ENCODE measurements at places on chromosomes 13 and 19. TPM values are rescaled to one million over a fixed set of nuclear protein-coding genes. Genes with fewer than 3 reads are reported as not detected.

Gene SH2D3A
- 10.5 TPM for polyA plus RNA-seq

Gene C19orf18
- polyA plus RNA-seq, result 1.6 TPM

Gene ACER1
- polyA plus RNA-seq, result 0.11 TPM

- DNase-seq, result no peak
These were observed 51.8 kb upstream of the ZNF681 start for GRCh38 chr19:23810496-23810895.

Gene ZNF132
- polyA plus RNA-seq, result 13.7 TPM

DNA sequence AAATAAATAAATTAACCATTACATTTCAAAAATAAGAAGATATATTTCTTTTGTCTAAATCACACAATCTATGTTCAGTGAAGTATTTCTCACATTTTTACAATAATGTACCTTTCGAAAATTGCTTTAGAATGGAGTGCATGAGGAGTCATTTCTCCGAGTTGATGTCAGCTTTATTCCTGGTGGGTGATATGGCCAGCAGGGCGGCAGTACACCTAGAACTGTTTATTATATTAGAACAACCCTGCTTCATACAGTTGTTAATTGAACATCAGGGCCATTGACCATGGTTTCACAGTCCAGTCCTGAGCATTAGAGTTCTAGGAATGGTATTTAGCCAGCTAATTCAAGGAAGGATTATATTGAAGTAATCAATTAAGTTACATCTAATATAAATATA, 696.3 kb upstream of the SLC10A2 start:
- DNase-seq, result no peak

GRCh38 chr19:29487432-29487831, 38.4 kb upstream of the VSTM2B start:
- DNase-seq, result no peak

- no peak for DNase-seq
These were observed 944.0 kb upstream of the MIR17HG start for GRCh38 chr13:90403330-90404082.

DNA sequence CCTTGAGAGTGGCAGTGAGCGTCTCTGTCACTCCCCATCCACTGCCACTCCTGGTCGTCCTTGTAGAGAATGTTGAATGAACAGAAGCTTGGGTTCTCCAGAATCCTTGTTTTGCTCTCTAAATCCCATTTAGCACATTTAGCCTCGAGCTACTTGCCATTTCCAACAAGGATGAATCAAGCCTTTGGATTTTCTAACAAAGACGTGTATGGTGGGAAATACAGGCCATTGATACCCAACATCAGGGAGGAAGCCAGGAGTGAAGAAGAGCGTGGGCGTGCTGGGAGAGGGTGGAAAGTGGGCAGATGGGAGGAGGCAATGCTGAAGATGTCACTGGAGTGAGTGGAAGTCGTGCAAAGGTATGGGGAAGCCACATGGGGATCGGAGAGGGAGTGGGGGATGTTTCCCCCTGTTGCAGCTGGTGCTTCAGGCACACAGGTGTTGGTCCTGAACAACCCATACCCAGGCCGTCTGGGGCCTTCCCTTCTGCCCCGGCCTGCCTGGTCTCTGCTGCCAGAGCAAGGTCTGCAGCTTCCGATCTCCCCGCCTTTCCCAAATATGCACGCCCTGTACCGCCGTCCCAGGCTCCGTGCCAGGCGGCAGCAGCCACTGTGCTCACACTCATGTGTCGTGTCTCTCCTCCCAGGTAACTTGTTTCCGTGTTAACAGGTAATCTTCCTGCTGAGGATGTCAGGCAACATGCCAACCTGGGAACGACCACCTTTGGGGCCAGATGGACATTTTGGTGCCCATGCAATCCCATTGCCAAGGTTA, 48.7 kb downstream of the ZIC5 start:
- DNase-seq, result no peak

DNA sequence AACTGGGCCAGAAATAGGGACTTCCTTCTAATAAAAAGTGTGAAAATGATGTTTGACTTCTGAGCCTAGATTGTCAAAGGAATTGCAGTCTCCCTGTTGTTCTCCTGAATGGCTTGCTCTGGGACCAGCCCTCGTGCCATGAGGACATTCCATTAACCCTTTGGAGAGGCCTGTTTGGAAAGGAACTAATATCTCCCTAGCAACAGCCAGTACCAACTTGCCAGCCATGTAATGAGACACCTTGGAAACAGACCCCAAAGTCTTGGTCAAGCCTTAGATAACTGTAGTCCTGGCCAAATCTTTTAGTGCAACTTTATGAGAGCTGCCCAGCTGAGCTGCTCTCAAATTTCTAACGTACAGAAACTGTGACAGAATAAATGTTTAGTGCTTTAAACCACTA, 8.2 kb upstream of the SIAH3 start:
- no peak for DNase-seq

Gene ZNF558
- 36.2 TPM for polyA plus RNA-seq

Gene CDC42EP5
- 24.1 TPM for polyA plus RNA-seq

GRCh38 chr13:106680796-106681472, 113.0 kb upstream of the ARGLU1 start:
- no peak for DNase-seq

GRCh38 chr19:16076958-16077611, 790 bp downstream of the TPM4 start:
- DNase-seq, result no peak

DNA sequence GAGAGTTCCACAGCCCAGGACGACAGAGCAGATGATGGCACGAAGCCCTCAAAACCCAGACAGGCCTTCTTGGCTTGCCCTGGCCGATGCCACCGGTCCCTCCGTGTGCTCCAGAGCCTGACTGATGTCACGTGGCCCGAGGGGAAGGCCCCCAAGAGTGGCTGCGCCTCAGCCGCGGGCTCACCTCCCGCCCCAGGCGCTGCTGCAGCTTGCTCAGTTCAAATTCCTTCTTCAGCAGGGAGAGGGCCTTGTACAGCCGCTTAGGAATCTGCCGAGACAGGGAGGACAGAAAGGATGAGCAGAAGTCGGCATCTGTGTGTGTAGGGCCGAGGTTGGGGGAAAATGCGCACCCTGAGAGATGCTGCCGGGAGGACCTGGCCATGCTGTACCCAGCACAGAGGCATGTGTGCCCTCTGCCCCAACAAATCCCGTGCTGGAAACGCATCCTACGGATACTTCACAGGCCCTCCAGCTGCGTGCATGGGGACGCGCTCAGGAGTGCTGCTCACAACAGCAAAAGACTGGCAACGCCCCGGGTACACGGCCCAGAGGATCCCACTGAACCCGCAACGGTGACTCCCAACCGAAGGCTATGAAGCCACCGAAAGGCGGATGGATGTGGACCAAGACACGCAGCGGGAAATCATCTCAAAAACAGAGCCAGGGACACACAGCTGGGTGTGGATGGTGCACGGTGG, 12.9 kb downstream of the LONP1 start:
- DNase-seq, result no peak

GRCh38 chr13:51052581-51052980, 58.5 kb downstream of the C13orf42 start:
- no peak for DNase-seq

DNA sequence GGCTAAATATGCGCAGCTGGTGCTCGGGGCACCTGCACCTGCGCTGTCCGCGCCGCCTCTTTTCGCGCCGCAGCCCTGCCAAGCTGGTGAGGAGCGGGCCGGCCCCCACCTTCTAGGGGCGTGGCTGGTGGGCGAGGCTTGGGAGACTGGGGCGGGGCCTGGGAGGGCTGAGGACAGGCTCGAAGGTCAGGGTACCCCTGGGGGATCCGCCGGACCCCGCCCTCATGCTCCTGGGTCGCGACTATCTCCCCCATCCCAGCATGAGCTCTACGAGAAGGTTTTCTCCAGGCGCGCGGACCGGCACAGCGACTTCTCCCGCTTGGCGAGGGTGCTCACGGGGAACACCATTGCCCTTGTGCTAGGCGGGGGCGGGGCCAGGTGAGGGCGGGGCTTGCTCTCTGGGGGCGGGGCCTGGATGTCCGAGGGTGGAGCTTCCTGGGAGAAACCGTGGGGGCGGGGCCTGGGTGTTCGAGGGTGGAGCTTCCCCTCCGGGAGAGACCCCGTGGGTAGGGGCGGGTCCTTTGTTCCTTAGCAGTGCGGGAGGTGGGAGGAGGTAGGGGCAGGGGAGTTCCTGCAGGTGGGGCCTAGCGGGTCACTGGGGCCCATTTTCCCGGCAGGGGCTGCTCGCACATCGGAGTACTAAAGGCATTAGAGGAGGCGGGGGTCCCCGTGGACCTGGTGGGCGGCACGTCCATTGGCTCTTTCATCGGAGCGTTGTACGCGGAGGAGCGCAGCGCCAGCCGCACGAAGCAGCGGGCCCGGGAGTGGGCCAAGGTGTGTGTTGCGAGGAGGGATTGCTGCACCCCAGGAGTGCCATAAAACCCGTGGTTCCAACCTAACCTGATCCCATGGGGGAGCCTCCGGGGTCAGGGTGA, 19.7 kb downstream of the PNPLA6 start:
- DNase-seq, result no peak

Gene NBEA
- polyA plus RNA-seq, result 18.6 TPM

Gene LSR
- polyA plus RNA-seq, result 66.3 TPM
